ENCODE measurements at places on chromosomes 4 and X.

- DNase-seq = no peak
Measured at GRCh38 chr4:180940680-180941079, 1302.5 kb upstream of the TENM3 start.

DNA sequence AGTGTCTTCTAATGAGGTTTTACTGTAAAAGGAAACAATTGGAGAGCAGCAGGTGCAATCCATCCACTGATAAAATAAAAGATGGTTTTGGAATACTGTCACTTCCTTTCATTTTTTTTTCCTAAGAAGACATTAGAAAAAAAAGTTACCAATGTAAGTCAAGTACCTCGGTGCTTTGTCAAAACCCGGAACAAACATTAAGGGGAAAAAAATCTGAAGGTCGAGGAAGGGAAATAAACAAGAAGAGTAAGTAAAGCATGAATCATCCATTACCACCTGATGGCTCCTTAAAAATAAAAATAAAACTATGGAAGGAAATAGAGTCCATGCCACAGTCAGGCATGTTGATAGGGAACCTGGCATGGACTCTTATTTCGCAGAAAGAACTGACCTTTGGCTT, 15.3 kb upstream of the XPNPEP2 start:
- no peak for DNase-seq

GRCh38 chr4:158219623-158220022, 9.3 kb downstream of the TMEM144 start:
- no peak for DNase-seq

DNA sequence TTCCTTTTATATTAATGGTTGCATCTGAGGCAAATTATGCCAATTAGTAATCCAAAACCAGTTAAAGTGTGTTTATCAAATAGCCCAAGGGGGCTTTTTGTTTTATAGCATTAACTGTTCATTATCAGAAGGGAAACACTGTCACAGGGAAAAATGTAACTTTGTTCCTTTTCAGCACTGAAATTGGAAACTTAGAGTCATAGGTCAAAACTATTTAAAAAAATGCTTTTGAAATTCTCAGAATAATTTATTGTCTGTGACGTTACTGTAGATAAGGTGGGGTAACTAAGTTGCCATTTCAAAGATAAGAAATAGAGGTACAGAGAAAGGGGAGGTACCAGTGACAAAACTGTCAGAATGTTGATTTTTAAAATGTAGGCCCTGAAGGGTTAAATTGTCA, 129.3 kb downstream of the AKAP4 start:
- no peak for DNase-seq

GRCh38 chr4:54213761-54214160, 15.3 kb upstream of the PDGFRA start:
- no peak for DNase-seq

- no peak for DNase-seq
Measured at GRCh38 chr4:22595684-22596083, 79.8 kb upstream of the ADGRA3 start.

DNA sequence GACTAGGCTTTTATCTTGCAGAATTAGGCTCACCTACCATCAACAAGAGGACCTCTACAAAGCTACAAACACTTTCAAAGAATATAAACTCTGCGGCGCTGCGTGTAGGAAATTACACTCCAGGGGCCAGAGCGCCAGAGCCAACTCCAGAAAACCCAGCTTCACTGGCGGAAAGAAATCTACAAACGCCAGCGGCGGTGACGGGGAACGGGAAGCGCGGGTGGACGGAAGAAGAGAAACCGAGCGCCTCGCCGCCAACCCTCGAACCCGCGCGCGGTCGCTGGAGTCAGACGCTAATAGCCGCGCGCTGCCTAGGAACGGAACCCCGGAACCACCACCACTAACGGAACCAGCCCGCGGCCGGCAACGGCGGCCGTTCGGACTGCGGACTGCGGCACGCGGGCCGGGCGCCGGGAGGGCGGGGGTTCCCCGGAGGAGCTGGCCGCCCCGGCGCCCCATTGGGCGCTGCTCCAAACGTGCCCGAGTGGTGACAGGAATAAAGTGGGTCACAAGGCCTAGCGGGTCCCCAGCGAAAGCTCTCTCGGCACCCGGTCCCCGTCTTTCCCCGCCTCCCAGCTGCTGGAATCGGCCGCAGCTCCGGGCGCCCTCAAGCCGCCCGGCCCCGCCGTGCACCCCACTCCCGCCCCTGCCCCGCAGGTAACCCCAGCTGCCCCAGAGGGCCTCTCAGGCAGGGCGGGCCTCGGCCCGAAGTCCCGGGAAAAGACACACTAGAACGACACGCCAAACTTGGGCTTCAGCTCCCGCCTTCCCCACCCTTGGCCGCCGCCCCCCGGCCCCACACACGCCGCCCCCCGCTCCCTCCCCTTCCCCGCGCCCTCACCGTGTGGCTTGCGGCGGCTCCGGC, 836 bp downstream of the CLOCK start:
- peak; percentile 80 for DNase-seq

- no peak for DNase-seq
Measured at GRCh38 chr4:6804082-6804752, 21.7 kb downstream of the KIAA0232 start.

GRCh38 chr4:60847614-60848013, 352.5 kb upstream of the ADGRL3 start:
- DNase-seq = no peak

DNA sequence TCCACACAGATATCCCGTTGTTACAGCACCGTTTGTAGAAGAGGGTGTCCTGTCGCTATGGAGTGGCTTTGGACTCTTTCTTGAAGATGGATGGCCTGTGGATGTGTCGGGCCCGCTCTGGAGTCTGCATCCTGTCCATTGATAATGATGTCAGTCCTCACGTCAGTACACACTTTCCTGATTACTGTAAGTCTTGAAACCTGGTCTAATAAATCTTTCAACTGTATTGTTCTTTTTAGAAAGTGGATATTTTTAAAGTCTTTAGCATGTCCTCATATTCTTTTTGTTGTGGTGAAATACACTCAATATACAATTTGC, 14.9 kb downstream of the MSANTD1 start:
- DNase-seq = no peak

GRCh38 chr4:175413561-175413960, 398.5 kb downstream of the GPM6A start:
- no peak for DNase-seq

- no peak for DNase-seq
Measured at GRCh38 chrX:120456973-120457372, 12.1 kb downstream of the LAMP2 start.

DNA sequence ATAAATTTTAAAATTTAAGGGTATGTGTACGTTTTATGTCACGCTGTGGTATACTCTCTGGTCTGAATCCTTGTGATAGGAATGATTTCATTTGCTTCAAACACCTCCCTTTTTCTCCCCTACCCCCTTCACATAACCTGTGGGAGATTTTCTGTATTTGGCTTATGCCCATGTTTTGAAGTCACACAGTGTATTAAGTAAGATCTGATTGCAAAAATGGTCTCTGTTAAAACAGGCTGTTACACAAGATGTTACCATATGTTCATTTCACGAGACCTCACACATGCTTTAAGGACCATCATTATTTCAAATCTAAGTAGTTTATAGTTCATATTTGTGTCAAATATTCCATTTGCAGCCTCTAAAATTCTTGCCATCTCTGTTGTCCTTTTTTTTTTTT, 63.5 kb downstream of the TMEM131L start:
- no peak for DNase-seq

- no peak for DNase-seq
Measured at GRCh38 chrX:27444093-27444908, 18.8 kb downstream of the PPP4R3C start.

DNA sequence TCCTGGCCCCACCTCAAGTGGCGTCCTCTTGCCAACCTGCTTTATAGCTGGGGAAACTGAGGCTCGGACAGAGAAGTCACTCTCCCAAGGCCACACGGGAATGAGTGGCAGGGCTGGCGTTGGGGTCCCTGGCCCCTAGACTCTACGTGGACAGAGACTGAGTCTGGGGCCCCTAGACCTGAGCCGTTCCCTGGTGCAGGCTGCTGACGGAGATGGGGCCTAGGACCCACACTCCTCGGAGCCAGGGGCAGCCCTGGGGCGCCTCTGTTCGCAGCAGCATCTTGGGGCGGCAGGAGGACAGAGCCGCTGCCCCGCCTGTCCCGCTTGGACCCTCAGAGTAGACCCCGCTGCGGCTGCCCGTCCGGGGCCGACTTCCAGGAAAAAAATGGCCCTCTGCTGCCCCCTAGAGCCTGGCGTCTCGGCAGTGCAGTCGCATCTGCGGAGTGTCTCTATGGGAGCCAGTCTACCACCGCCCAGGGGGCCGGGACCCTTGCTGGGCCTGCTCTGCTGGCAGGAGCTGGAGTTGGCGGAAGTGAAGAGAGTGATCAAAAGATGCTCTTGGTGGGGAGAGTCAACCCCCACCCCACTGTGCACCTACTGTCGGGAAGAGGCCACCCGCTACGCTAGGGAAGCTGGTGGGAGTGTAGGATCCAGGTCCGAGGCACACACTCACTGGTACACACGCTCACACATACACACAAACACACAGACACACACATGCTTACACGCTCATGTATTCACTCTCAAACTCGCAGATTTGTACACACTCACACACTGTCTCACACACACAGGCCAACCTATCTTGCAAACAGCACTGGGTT, 220.1 kb downstream of the AFAP1 start:
- DNase-seq = peak; percentile 33

GRCh38 chrX:69503228-69503781, 821 bp upstream of the NALF2 start:
- DNase-seq = no peak

DNA sequence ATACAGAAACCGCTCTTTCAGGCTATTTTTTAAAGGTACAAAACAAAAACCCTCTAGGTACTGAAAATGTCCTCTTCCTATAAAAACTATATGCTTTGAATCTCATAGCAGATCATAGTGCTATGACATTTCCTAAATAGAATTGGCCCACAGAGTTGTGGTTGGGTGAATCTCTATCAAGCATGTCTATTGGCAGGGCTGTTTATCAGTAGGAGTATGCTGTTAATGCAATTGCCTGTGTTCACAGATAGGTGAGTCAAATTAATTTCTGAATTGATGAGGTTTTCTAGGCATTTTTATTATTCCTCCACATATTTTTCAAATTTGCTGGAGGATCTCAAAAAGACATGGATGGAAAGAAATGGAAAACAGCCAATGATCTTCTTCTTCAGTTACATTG, 73.9 kb downstream of the QRFPR start:
- no peak for DNase-seq

GRCh38 chr4:158970812-158971211, 132.1 kb upstream of the RAPGEF2 start:
- DNase-seq = no peak

GRCh38 chr4:170325599-170325998, 235.8 kb upstream of the AADAT start:
- DNase-seq = no peak

DNA sequence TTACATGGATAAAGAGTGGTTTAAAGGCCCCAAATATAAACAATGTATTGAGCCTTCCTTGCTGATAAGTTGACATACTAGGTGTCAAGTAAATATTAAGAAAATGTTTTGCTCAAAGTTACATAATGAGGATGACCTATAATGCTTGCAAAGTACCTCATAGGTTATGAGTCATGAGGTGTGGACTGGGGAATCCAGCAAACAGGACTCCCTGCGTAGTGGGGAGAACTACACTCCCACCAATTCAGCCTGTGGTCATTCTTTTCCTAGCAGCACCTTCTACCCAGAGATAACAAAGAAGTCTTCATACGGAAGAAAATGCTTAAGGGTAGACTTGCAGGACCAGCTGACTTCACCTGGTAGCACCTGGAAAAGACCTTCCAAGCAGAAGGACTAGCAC, 418.9 kb upstream of the CPEB2 start:
- DNase-seq = no peak
